CD4-positive, alpha-beta T cell treated with Interleukin-6 for 4 hours (primary cell): ENCODE measurements at places on chromosomes 4 and X.
A peak's percentile ranks its signal among the peaks of the same experiment; 100 is the strongest.

DNA sequence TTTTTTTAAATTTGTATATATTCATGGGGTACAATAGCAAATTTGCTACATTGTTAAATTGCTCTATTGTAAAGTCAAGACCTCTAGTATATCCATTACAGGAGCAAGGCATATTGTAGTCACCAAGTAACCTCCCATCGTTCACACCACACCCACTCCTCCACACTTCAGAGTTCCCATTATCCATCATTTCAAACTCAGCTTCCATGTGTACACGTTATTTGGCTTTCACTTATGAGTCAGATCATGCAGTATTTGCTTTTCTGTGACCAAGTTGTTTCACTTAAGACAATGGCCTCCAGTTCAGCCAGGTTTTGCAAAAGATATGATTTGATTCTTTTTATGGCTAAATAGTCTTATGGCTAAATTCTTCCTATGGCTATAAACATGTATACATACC is 2614.2 kb downstream of the PCDH7 start:
- no peak for DNase-seq

GRCh38 chr4:156593464-156593863 is 378.1 kb downstream of the PDGFC start:
- no peak for DNase-seq

DNA sequence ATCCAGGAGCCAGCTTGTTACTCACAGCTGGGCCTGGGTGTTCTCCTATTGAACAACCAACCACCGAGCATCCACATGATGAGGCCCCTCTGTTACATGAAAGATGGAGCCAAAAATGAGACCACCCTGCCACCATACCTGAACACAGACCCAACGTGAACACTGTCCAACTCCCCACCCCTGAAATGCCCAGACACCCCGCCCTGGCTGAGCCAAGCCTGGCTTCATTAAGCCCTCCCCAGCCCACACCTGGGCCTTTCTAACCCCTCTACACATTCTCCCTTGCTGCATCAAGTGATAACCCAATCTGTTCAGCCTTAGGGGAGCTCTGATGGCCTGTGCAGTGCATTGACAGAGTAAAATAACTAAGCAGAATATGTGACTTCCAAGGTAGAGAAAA is 80.7 kb downstream of the EVC start:
- no peak for DNase-seq

DNA sequence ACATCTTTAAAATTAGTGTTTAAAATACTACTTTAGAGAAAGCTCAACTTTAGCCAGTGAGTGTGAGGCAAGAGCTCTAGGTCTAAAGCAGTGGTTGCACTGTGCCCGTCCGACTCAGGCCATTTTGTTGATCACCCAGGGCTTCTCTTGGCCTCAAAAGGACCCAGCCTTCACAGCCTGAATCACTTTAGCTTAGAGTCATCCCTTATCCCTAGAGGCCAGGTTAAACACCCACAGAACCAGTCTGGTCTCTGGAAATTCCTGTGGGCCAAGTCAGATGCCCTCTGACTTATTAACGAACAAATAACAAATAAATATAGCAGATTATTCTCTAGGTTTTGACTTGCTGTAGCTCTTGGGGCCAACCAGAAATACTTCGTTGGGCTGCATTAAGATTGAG is 102.3 kb downstream of the WWC2 start:
- no peak for DNase-seq

- no peak for DNase-seq
Observed at GRCh38 chr4:99586797-99587196, 12.2 kb downstream of the MTTP start.

GRCh38 chrX:124328765-124329164 is 3.7 kb upstream of the TEX13D start:
- DNase-seq, result no peak

GRCh38 chrX:129777218-129778030 is 2.3 kb upstream of the SASH3 start:
- peak; percentile 82 for DNase-seq

DNA sequence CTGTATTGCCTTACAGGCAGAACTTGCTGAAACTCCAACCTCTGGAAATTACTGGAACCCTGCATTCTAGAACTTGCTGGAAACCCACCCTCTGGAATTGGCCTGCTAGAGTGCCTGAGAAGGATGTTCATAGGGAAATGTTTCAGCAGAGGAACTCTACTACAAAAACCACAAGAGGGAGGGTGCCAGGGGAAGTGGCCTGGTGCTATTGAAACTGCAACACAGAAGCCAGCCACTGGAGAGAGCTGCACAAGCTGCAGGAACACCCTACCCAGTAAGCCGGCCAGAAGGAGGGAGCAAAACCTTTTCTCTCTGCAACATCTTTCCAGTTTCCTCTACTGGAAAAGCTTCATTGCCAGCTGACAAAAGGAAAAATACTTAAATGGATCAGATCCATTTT is 2.5 kb upstream of the BRWD3 start:
- peak; percentile 55 for DNase-seq

GRCh38 chrX:9909254-9909653 is 57.9 kb upstream of the CLDN34 start:
- DNase-seq, result no peak

DNA sequence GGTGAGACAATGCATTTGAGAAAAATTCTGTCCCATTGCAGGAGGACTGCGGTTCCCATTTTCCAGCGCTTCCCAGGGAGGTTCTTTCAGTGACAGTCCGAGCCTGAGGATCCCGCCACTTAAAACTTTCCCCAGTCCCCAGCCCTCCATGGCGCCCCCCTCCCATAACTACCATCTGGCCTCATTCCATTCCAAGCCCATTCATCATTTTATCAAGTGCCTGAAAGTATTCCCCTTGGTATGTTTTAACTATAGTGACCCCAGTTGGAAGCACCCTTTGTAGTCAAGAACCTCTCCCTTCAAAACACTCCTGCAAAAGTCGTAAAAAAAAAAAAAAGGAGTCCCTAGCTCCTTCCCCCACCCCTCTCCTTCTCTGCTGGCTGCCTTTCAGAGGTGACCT is 1.2 kb downstream of the RASL11B start:
- no peak for DNase-seq

DNA sequence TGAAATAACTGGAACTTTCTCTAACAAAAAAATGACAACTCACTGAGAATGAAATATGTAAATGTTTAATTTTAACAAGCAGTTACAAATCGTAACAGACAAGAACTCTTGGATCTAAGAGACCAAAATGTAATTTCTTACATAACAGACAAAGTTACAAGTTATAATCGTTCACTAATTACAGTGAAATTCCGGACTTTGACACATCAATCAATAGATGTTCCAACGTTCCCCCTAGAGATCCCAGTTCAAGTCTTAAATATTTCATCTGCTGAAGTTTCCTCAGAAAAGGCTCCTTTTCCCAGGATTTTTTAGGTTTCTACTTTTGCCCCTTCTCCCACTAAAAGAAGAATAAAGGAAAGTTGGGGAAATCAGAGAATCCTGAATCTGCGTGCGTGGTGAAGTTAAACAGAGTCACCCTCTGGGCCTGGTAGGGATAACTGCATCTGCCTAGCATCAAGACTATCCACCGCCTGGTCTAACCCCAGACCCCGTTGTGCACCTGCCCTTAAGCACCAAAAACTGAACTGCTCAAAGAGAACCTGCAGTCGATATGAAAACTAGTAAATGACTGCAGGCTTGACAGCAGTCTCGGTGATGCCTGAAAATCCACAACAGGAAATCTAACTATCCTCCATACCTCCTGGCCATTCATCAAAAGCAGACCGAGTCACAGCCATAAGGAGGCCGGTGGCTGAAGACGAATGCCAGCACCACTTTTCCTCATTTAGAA is 2.3 kb downstream of the IRF2 start:
- peak; percentile 25 for DNase-seq

DNA sequence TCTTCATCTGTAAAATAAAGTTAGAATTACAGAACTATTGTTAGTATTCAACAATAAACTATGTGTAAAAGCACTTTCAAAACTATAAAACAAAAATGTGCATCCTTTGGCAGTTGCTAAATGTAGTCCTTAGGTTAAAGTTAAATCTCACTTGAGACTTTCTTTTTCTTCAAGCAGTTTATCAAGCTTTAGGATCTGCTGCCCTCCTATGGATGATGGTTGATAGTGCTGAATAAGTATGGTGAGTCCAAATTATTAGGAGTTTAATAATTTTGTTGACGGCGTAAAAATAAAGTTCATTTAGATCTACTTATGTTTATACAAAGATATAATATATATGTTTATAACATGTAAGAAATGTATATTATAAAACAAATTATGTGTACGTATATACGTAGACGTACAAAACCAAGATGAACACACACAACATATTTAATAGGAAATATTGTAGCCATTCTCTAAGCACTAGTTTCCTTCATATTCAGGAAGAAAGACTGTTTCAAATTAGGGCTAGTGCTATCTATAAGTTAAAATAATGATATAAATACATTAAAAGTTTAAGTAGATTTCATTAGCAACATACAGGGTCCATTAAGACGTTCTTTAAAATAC is 22.3 kb downstream of the UGT2A2 start:
- no peak for DNase-seq

DNA sequence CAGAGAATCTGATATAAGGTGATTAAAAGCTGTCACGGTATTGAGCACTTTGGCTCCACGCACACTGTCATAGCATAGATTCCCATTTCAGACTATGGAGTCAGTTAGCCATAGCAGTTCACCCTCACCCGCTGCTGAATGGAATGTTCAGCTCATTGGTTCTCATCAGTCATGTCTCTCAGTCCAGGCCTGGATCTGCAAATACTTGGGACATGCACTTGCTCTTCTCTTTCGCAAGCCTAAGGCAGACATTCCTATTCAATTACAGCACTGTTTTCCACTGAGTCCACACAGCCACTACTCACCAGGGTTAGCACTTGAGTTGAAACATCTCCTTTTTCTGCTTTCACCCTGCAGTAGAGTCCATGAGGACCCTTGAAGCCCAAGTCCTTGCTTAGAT is 30.6 kb upstream of the SCML1 start:
- no peak for DNase-seq

DNA sequence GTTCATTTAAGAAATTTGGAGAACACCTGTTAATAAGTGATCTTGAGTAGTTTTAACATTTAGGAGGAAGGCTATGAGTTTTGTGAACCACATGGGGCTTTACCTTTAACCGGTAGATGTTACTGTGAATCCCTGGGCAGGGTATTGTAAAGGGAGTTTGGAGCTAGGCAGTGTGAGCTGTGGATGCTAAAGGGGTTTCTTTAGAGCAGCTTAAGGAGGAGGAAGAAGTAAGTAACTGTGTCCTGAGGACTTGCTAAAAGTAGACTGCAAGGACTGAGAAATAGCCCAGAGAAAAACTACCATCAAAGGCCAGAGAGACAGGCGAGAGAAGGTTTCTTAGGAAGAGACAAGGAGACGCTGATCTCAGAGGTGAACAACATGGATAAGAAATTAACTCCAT is 5.6 kb downstream of the RHOH start:
- DNase-seq, result no peak

- DNase-seq, result no peak
Observed at GRCh38 chrX:25178555-25178954, 162.8 kb upstream of the ARX start.

DNA sequence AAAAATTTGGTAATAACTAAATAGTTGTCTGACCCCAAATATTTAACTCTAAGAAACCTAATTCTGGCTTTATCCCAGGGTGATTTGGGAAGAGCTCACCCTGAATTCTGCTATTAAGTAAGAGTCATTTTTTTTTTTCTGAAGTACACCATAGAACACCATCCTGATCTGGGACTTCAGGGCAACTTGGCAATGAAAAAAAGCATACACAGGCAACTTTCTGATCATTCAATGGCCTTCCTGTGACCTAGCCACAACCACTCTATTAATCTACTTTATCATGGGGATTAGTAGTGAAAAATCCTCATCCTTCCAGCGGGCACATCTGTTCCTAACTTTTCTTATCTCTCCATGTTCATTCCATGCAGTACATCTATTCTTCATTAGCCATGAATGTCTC is 333.2 kb upstream of the MAD2L1 start:
- no peak for DNase-seq

DNA sequence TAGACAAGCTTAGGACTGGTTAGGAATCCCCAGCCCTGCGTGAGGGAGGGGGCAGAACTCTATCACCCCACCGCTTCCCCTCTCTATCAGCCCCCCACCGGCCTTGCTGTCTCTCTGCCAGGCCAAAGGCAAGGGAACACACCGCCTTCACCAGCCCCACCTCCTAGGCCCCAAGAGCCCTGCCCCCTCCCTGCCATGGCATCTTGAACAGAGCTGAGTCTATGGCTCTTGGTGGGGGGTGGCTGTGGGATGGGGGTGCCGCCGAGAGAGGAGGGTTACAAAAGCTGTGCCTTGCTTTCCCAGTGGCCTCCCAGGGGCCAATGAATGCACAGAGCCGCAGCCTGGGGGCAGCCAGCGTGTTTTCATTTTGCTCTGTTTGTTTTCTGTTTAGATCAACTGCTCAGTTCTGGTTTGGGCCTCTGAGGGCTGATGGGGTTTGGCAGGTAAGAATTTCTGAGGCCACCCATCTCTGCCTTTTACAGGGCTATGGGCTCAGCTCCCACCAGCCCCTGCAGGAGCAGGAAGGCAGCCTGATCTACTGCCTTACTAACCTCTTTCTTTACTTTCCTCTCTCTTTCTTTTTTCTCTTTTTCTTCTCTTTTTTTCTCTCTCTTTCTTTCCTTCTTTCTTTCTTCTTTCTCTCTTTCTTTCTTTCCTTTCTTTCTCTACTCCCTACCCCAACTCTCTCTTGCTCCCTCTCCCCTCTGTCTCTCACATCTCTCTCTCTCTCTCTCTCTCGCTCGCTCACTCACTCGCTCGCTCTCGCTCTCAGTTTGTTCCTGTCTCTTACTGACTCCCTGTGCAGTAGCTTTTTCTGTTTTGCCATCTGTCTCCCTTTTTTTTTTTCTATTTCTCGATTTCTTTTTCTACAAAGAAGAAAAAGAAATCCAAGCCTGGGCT is 128.3 kb downstream of the PJA1 start:
- no peak for DNase-seq

DNA sequence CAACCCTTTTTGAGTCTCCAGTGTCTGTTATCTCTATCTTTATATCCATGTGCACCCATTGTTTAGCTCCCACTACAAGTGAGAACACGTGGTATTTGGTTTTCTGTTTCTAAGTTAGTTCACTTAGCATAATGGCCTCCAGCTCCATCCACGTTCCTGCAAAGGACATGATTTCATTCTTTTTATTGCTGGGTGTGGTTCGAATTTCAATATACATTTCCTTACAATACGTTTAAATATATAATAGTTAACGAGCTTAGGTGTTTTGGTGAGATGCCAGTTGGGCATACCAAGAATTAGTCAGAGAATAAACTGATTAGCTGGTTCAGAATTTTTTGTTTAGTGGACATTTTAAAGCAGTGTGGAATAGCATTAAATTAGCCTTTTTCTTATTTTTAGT is 196.7 kb downstream of the CFAP47 start:
- no peak for DNase-seq

DNA sequence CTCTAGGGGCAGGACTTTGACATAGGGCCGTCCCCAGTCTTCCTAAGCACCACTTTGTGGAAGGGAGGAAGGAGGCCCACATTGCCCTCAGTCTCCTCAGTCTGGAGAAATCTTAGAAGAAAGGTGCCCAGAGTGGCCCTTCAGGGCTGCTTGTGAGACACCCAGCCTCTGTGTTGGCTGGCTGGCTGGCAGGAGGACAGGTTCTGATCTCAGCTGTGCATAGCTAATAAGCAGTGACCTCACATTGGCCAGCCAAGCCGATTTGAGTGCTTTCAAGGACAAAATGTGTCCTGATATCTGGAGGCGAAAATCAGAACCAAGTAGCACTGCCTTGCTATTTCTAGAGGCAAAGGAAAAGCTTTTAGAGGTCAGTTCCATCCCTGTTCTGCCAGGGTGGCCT is 211.5 kb downstream of the BCOR start:
- no peak for DNase-seq
